ENCODE measurements at places on chromosomes 4 and X.

- DNase-seq, result no peak
These were observed 73.1 kb downstream of the CC2D2A start for GRCh38 chr4:15542760-15543159.

DNA sequence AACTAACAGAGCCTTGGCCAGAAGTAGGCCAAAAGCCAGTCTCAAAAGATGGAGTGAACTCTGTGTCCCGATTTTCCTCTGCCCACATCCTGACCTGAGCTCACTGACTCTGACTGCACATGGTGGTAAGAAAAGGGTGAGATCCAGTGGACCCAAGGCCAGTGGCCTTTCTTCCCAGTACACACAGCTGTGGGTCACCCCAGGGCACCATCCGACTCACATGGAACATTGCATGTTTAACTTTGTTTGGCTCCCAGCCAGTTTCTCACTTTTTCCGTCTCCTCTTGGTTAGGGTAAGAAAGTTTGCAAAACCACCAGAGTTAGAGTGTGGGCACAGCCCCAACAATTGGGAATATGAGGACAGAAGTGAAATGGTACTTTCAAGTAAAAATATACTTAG, 69.8 kb downstream of the GAB1 start:
- DNase-seq, result no peak

- no peak for DNase-seq
These were observed 88.0 kb downstream of the NAA11 start for GRCh38 chr4:79237851-79238250.

DNA sequence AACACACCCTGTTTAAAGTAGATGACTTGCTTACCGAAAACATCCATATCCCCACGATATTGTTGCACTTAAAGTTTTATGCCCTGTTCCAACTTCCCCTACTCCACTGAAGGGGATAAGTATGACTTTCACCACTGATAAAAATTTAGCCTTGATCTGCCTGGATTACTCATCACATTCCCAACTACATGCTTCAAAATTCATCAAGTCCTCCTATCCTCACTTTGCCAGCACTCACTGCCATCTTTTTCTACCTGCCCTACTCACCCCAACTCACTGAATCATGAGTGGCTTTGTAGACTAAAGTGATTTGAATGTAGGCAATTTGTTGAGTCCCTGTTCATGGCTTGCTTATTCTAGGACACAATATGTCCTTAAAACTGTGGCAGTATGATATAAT, 12.2 kb upstream of the GPRIN3 start:
- DNase-seq, result no peak

DNA sequence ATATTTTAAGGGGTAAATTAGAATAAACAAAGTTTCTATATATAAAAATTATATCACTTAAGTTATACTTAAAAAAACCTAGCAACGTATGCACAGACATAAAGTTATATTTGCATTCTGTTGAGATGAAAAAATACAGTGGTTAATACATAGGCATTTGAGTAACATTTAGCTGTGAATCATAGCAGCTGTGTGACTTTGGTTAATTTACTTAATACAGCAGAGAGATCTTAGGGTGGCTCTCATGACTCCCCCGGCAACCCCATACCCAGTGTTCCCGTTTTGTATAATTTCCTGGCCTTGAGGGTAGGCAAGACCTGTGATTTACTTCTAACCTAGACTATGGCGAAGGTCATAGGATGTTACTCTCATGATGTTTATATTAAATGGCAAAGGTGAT, 504.8 kb downstream of the INPP4B start:
- no peak for DNase-seq
